Activated naive CD4-positive, alpha-beta T cell (primary cell): ENCODE measurements at places on chromosomes 2 and 18.

GRCh38 chr2:186126181-186126580, 359.9 kb upstream of the ZC3H15 start:
- no peak for DNase-seq

GRCh38 chr18:48934723-48935432, 15.9 kb downstream of the SMAD7 start:
- no peak for DNase-seq

DNA sequence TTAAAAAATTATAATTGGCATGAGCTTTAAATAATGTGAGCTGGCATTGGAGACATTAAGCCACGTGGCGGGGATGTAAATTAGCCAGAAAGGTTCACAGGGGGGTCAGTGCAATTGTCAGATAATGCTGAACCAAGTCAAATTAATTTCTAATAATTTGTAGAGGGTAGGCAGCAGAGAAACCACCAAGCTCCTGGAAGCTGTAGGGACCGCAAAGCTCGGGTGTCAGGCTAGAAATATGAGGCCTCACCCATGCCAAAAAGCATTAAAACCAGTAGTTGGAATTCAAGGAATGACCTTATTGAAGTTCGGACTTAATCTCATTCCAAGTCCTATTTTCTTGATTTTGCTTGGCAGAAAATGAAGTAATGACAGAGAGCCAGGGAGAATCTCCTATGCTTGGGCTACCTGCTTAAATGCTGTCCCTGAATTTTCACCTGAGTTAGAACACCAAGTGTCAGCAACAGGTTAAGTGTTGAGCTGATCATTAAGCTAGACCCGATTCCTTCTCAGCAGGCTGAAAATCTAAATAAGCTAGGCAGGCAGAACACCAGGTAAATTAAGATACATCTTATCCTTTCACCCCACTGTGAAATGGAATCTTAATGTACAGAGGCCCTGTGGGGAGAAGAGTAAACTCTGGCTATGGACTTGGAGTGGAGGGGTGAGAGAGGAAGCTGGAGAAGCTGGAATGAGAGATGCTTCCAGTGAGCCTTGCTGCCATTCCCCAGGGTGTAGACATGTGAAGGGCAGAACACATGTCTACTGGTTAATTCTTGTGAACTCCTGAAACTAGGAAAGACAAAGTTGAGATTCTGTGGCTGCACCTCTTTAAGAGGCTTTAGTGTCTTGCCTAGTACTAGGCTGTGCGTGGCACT, 520.0 kb downstream of the SLC4A3 start:
- no peak for DNase-seq

- DNase-seq: no peak
Observed at GRCh38 chr2:151928380-151928779, 100.2 kb upstream of the ARL5A start.

DNA sequence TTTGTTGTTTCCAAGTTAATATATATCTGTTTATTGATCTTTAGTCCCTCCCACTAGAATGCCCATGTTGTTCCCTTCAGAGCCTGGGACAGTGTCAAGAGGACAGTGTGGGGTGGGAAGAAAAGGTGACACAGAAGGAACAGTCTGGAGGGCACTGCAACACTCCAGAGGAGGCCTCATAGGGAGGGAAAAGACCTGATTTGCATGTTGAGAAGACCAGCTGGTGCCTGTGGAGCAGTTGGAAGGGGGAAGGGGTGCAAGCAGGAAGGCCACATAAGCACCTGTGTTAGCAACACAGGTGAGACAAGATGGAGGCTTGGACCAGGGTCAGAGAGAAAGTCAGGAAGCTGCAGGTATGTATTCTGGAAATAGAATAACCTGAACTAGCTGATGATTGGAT, 48.1 kb upstream of the FHOD3 start:
- DNase-seq: no peak

DNA sequence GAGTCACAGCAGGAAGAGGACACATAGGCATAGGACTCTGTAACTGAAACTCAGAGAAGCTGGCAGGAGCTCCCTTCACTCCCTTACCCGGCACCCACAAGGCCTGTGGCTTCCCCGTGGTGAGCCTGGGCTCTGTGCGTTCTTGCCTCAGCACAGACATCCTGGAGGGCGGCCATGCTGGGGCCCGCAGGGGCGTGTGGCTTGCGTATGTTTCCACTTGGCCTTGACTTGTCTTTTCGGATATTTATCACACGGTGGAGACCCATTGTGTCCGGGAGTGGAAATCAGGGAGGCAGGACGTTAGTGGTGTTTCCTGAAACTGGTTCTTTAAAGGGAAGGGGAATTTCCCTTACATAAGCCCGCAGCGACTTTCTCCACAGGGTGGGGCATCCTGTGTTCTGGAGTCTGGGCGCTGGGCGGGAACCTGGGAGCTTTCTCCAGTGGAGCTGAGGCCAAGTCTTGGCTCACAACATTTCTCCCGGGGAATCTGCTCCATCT, 49.9 kb upstream of the EML6 start:
- no peak for DNase-seq

GRCh38 chr2:39217192-39217550, 26.6 kb downstream of the CDKL4 start:
- no peak for DNase-seq
